Activated CD4-positive, alpha-beta T cell treated with anti-CD3 and anti-CD28 coated beads, Interleukin-2, amount 10 ng/mL, durations not matched to agents 7 days and 5 days (primary cell): ENCODE measurements at places on chromosomes 2 and 18. TPM values are rescaled to one million over a fixed set of nuclear protein-coding genes. Genes with fewer than 3 reads are reported as not detected.

DNA sequence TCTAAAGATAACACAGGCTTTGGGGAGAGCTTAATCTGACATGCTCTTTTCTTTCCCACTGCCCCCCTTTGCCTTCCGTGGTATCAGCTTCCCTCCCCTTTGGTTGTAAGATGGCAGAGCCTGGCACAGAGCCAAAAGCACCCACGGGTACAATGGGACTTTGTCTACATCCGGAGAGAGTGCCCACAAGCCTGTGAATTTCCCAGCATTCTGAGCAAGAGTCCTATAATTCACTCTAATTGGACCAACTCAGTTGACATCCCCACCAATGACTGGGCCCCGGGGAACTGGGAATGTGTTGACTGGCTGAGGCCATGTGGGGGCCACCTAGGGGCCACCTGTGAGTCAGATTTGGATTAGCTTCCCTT lies 20.1 kb upstream of the C2orf72 start:
- no peak for DNase-seq

DNA sequence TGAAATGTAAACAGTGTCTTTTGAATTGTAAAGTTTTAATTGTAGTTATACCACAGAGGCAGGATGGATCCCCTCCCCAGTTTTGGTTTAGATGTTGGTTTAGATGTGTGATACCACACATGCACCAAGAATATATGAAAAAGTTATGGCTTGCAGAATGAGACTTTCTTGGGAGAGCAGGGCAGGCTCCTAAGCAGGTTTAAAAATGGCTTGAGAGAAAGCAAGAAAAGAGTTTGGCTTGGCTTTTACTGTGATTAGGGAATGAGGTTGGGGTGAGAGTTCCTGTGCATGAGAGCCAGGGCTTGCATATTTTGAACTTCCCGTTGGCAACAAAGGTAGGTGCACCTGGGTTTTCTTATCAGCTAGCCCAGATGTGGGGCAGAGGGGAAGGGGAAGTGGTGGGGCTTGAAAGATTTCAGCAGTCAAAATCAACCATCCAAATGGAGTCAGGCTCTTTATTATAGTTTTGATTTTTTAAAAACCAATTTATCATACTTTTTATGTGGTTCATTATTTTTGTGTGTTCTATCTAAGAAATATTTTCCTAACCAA lies 246.9 kb downstream of the MTX2 start:
- peak; percentile 15 for DNase-seq

DNA sequence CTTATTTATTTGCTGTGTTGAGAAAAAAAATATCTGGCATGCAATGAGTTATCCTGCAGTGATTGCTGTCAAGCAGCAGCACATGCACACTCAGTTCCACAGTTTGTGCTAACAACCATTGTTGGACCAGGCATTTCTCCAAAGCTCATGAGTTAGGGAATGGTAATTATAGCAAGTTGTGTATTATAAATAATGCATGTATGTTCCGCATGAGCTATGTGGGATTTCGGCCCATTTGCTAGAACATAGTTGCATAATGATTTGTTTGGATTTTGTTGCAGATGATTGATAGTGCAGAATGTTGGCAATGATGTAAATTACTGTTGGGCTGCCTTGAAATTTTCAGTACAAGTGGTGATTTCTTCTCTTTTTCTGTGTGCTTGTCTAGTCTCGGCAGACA lies 10.7 kb downstream of the KCNJ3 start:
- no peak for DNase-seq

DNA sequence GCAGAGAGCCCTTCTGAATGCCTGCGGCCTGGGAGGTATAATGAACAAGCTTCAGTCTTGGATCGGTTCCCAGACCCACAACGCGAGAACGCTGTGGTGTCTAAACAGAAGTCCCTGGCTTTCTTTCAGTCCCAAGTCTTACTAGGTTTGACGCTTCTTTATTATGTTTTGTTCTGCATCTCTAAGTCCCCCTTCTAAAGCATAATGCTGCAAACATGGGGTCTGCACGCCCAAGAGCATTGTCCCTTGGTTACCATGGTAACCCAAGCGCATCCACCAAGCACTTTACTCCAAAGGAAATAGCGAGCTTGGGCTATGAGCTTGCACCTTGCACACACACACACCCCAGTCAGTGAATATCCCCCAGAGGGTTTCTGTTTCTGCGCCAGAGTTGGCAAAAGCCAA lies 193.7 kb downstream of the INO80D start:
- no peak for DNase-seq

DNA sequence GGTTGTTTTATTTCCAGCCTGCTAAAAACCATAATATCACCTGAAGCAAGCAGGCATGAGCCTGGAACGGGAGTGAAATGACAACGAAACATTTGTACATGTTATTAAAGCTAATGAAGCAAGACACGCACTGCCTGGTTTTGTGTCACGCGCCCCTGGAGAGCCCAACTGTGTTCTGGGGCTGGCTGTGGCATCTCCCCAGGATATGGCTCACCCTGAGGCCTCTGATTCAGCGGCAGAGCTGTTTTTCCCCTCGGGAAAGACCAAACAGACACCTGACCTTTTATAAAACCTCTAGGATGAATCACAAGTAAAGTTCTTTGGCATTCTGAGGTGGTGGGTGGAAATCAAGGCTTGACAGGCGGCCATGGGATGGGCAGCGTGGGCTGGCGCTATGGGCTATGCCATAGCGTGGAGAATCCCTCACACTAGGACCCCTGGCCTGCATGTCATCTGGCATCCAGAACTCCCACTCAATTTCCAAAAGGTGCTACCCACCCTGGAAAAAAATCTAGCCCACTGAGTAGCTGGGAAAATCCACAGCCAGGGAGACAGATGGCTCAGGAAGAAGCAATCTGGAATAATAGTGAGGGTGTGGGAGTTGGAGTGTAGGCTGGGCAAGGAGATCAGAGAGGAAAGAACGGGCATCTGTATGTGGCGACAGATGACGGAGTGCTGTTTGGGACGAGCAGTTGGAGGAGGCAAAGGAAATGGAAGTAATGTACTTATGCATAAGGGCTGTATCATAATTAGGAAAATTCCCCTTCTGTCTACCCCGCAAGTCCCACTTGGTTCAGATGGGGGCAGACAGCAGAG lies 262.0 kb downstream of the AFF3 start:
- no peak for DNase-seq

GRCh38 chr2:154350911-154351310 lies 347.6 kb upstream of the KCNJ3 start:
- DNase-seq: no peak

- no peak for DNase-seq
Observed at GRCh38 chr2:5569256-5569655, 122.9 kb upstream of the SOX11 start.

GRCh38 chr18:13280070-13280795 lies 61.7 kb downstream of the LDLRAD4 start:
- no peak for DNase-seq

DNA sequence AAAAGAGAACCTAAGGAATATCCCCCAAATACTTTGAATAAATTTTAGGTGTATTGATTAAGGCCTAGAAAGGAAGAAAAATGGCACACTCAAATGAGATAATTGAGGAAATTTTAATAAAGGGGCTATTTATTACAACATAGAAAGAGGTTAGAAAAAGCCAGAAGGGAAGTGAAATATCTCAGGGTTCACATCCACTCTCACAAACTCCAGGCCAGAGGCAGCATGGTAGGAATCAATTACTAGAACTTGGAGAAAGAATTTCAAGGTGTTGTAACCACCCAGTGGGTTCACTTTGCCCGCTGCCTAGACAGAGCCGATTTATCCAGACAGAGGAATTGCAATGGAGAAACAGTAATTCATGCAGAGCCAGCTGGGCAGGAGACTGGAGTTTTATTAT lies 617.5 kb upstream of the ACVR2A start:
- DNase-seq: no peak

DNA sequence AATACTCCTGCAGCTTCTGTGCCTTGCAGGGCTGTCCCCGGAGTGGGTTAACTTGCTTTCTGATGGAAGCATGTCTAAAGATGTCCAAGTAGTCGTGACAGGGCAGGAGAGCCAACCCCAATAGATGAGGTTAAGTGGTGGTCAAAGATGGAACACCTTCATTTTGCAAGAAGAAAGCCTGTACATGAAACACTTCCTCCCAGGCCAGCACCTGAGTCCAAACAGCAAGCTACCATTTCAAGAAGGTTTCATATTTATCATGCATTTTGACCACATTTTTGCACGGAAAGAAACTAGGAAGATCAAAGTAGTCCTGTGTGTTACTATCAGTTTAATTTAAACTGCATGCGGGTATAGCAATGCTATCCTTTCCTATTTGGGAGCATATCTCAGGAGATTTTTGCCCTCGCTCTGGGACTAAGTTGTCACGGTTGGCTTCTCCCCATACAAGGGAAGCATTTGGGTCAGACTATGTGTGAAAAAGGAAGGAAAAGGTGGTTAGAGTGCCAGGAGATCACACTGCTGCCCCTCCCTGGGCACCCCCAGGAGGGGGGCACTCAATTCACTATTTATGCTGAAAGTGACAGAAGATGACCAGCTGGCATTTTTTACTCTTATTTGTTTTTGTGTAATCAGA lies 187.6 kb downstream of the ZNF521 start:
- no peak for DNase-seq

DNA sequence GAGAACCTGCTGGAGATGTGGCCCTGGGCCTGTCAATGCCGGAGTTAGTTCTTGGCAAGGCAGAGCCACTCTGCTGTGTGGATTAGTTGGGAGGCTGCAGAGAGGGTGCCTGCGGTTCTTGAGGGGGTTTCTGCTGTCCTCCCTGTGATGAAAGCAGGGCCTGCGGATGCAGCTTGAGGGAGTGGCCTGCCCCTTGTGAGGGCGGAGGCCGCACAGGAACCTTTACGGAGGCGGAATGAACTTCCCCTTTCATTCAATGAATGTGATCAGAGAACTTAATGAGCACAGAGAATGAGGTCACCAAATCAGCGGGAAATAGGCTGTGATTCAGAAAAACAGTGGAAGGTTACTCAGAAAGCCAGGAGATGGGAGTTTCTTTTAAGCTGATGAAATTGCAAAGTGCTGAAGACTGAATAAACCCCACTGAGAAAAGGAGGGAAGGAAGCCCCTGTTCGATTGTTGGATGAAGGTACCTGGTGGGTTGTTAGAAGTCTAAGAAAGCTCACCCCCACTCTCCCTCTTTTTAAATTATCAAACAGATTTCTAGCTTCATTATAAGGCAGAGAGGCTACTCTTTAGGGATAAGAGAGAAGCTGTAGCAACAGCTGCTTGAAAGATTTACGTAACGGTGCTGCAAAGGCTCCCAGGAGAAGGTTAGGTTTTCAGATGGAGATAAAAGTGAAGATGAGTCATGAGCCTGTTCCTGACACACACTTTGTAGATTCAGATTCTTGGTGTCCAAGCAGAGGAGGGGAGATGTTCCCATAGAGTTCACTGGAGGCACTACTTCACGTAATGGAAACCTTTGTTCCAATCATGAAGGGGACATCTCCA lies 47.4 kb downstream of the VWA3B start:
- peak; percentile 29 for DNase-seq

- DNase-seq: no peak
Observed at GRCh38 chr2:112728378-112729175, 7.8 kb downstream of the NT5DC4 start.

DNA sequence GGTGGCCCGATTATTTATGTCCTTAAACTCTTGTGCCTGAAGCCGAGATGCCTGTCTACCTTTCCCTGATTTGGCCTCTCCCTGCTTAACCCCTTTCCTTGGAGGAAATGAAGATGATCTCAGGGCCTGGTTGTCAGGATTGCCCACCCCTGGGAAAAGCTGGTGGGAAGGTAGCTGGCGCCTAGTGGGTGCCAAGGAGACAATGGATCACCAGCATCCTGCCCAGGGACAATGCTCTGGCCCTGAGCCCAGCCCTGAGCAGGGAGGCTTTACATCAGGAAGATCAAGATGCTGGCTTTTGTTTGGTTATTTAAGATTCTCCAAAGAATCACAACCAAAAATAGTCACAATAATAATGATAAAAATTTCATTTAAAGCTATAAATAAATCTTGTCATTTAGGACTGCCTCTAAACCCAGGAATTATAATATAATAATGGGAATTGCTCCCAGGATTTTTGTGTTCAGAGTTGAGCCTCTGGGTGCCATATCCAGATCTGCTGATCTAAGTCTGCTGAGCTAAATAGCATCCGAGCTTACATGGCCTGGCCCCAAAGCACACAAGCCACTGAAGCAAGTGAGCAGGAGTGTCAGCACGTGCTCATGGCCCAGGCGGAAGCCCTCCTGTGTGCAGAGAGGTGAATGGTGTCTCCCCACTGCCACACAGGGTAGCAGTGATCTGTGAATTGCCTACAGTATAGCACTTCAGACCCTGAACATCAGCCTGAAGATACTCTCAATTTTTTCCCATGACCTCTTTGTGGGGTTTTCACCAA lies 57.8 kb upstream of the MAP3K20 start:
- DNase-seq: no peak

DNA sequence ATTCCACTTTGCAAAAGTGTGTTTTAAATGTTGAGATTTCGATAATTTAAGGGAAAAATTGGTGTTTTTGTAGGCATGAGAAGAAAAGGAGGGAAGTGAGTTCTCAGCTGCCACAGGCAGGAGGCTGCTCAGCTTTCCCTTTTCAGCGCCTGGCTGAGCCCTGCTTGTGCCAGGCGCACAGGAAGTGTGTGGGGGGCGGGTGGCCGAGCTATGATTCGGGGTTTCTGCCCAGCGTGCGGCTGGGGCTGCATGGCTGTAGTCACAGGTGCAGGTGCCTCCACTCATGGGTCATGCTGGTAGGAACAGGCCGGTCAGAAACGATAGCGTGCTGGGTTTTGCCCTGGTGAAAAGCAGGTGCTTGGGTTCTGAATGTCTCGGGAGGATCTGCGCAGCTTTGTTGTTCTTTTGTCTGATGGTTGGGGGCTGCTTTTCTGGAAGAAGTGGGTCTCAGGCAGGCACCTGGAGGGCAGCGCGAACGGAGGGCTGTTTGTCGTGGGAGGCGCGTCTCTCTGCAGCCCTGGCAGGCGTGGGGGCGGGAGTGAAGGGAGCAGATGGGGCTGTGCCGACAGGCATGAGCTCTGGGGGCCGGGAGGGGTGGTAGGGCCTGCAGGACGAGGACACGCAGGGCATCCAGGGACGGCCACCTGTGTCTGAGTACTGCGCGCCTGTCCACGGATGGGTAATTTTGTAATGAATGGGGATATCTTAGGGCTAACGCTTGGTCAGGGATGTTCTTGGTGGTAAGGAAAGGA lies 2.1 kb downstream of the KCNG2 start:
- no peak for DNase-seq

SH3RF3 gene
- total RNA-seq: 0.08 TPM

GPR75 gene
- total RNA-seq: 2.6 TPM

CXCR1 gene
- 1.1 TPM for total RNA-seq

INSIG2 gene
- 18.4 TPM for total RNA-seq

HOXD13 gene
- total RNA-seq: not detected

CRYGD gene
- total RNA-seq: not detected

STRADB gene
- total RNA-seq: 27.9 TPM

ADRA2B gene
- total RNA-seq: 0.06 TPM

NEB gene
- 0.40 TPM for total RNA-seq
